COLO829 (cell line): ENCODE measurements at places on chromosomes 16 and 17.

DNA sequence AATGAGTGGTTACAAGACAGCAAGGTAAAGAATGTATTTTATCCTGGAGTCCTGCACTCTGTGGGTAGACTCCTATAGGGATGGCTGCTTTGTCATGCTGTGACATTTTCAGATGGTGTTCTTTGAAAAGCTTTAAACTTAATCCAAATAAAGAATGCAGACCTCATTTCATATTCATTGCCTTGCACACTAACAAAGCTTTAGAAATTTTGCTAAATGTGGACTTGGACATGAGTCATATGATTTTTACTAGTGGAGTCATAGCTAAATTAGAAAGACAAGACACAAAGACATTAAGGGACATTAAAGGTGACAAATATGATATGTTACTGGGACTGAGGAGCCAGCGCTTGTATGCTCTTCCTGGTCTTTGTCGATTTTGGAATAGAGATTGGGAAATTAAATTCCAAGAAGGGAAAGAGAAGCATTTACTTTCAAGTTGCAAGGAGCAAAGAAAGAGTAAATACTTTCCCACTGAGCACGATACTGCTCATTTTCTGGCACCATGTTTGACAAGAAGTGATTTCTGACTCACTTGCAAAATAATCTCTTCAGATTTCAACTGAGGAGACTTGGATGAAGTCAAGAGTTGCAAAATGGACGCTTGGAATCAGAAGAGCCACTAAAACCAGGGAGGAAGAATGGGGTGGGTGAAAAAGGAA, 152.9 kb upstream of the MYOCD start:
- no peak for DNase-seq

- DNase-seq = no peak
These were observed 23.0 kb downstream of the RHBDL3 start for GRCh38 chr17:32288615-32289014.

DNA sequence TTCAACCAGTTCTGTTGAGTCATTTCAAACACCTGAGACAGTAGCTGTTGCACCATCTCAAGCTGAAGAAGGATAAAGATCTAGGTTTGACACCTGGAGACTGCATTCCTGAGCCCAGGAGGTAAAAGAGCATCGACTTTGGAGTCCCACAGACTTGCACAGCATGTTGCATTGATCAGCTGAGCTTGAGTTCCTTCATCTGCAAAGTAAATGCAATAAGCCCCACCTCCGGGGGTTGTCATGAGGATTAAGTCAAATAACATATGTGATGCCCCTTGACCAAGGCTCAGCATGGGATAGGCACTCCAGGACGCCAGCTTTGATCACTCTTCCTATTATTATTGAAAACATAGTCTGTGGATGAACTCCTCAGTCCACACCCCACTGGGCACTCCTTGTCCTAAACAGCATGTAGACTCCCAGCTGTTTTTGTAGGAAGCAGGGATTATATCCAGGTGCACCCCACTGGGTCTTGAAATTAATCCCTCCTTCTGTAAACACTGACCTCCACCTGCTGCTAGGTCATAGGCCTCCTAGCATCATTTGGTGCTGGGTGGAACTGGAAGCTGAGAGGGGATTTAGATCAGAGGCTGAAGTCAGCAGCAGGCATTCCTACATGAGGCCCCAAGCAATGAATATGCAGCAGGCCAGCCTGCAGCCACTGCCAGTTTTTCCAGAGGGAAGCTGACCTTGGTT, 259.0 kb downstream of the HS3ST4 start:
- DNase-seq = no peak

DNA sequence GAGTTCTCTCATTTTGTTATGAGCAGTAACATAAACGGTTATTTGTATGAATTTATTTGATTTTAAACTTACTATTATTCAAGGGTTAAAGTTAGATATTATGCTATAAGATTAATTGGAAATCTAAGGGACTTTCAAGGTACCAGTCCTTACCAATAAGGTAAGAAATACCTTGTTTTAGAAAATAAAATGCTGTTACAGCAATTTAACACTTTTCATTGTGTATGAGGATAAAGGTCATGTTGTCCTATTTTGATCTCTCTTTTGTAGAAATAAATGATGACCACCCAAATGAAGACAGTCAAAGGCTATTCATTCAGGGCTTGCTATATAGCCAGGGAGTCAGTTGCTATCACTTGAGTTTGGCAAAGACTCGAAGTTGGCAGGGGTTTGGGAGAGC, 1185.9 kb upstream of the GOT2 start:
- no peak for DNase-seq

DNA sequence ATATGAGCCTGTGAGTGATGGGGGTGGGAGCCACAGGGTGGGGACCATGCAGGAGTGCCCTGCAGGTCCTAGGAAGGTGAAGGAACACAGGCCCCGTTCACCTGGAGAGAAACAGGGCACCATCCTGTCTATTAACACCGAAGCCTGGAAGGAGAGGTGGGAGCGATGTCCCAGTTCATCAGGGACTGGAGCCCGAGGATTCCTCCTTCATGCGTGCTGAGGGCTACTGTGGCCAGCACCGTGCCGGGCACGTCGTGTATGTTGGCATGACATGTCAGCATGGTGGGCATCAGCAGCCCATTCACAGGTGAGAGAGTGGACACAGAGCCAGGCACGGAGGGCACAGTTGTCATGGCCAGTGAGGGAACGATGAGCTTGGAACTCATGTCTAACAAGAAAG, 1.4 kb downstream of the WFIKKN2 start:
- no peak for DNase-seq

DNA sequence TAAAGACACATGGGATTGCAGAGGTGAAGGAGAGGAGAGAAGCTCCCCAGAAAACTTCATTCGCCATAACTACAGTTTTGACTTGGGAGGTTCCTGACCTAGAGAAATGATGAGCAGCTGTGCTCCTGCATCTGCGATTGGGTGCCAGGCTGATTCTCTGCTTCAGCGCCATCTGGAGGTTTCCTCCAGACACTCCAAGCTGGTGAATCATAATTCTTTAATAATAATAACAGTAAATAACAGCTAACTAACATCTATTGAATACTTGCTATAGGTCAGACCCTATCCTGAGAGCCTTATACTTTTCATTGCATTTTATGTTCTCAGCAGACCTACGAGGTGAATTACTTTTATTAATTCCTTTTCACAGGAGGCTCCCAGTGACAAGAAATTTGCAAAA, 575.8 kb downstream of the TOX3 start:
- DNase-seq = peak; percentile 22
